Mesothelial cell of epicardium (in vitro differentiated cells): ENCODE measurements at places on chromosomes 13 and 19.

DNA sequence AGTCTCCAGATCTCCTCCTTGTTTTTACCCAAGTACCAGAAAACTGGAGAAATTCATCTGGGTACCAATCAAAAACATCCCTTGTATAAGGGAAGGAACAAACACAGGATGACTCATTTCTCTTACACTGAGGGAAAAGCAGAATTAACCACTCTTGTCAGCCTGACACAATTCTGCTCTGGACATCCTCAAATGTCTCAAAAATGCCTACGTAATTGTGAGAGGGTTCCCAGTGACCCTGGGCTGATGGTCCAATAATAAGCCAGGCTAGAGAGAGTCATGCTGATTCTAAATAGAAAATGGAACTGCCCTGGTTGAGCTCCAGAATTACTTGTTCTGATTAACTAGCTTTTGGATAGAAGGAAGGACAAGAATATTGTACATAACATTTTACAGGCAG, 14.5 kb downstream of the ZNF708 start:
- no peak for DNase-seq

DNA sequence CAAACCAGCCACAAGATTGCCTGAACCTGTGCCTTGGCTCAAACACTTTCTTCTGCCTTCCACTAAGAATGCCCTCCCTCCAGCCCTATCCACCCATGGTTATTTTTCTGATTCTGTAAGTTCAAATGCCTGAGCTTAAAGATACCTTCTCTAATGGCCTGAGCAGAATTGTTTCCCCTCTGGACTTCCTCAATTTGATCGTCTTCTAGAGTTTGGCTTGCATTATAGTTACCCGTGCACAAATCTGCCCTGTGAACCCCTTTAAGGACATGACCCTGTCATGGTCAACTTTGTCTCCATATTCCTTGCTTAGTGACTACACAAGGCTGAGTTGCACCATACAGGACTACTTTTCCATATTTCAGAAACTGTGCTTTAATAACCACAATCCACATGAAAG, 481.0 kb downstream of the FOXO1 start:
- no peak for DNase-seq

DNA sequence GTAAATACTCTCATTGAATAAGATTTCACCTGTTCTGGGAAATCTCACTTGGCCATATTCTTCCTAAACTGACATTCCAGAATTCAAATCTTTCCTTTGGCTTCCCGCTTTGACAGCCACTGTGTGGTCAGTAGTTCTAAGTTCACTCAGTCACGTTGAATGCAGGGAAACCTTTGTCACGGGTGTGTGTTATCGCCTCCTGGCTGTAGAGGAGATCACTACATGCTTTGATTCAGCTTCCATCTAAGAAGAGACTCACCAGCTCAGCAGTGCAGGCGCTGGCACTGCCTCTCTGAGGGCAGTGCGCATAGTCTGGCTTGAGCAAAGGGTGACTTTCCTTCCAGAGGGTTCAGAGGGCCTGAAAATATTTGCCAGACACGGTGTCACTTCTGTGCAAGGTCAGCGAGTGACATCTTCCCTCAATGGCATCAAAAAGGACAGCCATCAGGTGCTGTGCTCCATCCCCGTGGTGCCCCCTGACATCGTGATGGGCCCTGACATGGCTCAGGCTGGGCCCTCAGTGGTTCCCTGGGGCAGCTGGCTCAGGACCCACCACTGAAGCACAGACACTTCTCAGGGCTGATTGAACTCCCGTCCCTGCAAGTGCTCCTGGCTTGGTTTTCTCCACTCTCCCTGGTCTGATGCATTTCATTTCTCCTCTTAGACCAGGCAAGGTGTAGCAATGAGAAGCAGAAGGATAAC, 635.4 kb upstream of the ARGLU1 start:
- DNase-seq = no peak

DNA sequence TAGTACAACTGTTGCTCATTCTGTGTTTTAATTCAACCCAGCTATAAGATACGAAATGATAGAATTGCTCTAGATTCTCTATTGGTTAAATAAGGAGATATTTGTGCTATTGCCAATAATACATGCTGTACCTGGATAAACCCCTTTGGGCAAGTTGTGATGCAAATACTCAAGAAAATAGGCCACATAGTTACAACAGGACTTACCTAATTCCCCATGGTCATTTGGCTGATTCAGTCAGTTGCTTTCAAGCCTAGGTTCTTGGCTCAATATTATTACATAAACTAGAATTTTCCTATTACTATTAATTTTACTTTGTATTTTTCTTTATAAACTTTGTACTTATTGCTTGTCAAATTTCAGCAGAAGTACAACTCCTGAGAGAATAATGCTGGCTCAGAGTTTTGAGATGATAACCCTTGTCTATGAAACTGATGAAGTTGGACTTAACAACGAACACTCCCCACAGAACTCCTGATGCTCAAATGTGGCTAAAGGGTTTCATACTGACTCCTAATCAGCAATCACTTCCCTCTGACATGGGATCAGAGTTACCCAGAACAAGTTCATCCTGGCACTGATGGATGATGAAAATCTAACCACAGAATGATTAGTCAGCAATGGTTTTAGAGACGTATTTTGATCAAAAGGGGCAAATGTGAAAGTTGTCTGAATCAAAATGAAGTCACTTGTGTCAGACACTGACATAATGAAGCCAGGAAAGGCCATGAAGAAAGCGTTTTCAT, 221.1 kb downstream of the ITGBL1 start:
- no peak for DNase-seq

- no peak for DNase-seq
These were observed 76.4 kb downstream of the INSR start for GRCh38 chr19:7217861-7218260.

- DNase-seq = peak; percentile 66
These were observed 314.2 kb downstream of the DLEU7 start for GRCh38 chr13:50529154-50529882.

GRCh38 chr13:67829641-67830040, 599.5 kb upstream of the PCDH9 start:
- DNase-seq = no peak

GRCh38 chr13:55887561-55887960, 1253.2 kb upstream of the PRR20A start:
- no peak for DNase-seq

- no peak for DNase-seq
These were observed 25.4 kb upstream of the GPR12 start for GRCh38 chr13:26785838-26786630.

- DNase-seq = no peak
These were observed 48.7 kb downstream of the RFX2 start for GRCh38 chr19:6061376-6062130.

DNA sequence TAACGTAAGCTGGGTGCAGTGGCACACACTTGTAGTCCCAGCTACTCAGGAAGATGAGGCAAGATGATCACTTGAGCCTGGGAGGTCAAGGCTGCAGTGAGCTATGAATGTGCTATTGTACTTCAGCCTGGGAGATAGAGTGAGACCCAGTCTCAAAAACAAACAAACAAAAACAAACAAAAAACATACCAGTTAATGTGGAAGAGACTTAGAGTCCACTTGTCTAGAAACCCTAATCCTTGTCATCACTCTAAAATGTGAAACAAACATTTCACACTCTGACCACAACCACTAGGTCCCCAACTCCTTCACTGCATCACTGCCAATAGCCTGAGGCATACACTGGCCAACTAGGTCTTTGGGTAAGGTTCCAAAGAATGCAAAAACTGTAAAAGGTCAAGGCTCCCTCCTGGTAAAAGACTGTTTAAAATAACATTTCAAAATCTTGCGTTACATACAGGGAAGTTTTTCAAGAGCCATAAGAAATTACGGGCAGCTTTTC, 28.6 kb upstream of the CYP2B6 start:
- DNase-seq = no peak

DNA sequence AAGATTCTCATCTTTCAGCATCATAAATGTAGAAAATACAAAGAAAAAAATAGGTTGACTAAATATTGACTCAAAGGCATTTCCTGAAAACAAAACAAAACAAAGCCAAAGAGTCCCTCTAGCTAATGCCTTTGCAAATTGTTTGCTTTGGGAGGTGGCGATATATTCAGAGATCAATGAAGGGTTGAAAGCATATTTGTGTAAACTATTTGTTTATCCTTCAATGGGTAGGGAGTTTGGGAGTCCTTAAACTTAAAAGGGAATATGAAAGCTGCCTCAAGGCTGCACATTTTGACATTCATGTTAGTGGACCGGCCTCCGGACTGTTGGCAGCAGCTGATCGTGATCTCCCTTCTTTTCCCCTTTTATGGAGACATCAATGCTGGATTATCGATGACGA, 257.5 kb downstream of the ITGBL1 start:
- DNase-seq = no peak

DNA sequence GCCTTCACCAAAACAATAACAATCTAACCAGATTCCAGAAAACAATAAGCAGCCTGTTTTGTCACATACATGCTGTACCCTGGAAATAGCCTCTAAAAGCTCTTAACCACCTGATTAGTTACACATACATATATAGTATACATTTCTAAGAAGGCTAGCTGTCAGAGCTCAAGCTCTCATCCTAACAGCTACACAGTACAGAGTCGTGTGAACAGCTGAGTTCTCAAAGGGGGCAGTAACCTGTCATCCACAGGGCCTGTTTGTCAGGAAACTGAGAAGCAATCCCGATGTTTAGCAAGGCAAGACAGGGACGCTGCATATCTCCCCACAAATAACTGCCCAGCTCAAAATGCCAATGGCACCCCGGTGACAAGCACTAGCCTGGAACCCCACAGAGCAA, 56.9 kb downstream of the STK24 start:
- DNase-seq = no peak

DNA sequence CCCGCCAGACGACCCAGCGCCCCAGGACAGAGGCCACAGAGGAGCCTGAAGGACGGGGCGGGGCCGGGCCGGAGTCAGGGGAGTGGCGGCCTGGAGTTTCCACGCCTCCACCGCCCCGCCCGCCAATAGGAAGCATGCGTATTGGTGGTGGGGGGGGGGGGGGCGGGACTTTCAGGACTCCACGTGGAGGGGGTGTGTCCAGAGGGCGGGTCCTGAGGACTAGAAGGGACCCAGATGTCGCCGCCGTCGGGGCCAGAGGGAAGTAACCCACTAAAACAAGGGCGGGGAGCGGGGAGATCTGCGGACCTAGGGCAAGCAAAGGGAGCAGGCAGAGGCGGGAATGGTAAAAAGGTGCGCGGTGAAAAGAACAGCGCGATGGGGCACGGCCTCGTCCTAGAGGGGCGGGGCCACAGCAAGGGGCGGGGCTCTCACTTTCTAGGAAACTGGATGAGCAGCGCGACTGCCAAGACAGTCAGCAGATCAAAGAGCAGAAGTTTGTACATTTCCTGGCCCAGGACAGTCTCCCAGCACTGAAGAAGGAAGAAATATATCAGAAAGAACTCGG, 2.8 kb upstream of the LENG1 start:
- peak; percentile 65 for DNase-seq

DNA sequence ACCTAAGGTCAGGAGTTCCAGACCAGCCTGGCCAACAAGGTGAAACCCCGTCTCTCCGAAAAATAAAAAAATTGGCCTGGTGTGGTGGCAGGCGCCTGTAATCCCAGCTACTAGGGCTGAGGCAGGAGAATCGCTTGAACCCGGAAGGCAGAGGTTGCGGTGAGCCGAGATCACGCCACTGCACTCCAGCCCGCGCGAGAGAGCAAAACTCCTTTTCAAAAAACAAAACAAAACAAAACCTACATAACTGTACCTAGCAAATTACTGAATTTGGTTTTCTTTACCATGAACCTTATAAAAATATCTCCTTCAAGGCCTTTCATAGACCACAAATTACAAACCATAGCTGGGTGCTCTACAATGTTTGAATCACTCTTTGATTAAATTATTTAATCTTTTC, 760 bp downstream of the ZNF91 start:
- no peak for DNase-seq

GRCh38 chr19:15869109-15869555, 28.7 kb downstream of the CYP4F2 start:
- no peak for DNase-seq

GRCh38 chr13:20395061-20395916, 130.4 kb downstream of the CRYL1 start:
- no peak for DNase-seq

- DNase-seq = no peak
These were observed 149.2 kb downstream of the MIPEP start for GRCh38 chr13:23740002-23740401.

DNA sequence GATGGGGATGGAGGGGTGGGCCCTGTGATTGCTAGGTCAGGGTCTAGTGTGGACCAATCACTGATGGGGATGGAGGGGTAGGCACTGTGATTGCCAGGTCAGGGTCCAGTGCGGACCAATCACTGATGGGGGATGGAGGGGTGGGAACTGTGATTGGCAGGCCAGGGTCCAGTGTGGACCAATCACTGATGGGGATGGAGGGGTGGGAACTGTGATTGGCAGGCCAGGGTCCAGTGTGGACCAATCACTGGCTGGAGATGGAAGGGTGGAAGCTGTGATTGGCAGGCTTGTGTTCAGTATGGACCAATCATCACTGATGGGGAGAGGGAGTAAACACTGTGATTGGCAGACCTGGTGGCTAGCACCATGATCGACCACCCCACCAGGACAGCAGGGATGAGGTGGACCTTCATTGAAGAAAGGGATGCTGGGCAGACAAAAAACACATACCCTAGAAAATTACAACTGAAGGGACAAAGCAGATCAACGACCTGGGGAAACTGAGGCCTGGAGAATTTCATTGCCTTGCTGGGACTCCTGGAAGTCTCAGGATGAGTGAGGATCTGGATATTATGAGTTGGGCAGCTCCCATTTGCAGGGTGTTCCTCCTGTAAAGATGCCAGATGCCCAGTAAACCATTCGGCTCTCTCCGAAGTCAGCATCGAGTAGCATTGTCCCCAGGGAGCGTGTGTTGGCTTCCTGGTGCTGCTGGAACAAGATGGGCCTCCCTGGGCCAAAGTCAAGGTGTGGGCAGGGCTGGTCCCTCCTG, 15.5 kb downstream of the TMPRSS9 start:
- no peak for DNase-seq

- no peak for DNase-seq
These were observed 46.2 kb downstream of the CDK8 start for GRCh38 chr13:26300140-26300539.

DNA sequence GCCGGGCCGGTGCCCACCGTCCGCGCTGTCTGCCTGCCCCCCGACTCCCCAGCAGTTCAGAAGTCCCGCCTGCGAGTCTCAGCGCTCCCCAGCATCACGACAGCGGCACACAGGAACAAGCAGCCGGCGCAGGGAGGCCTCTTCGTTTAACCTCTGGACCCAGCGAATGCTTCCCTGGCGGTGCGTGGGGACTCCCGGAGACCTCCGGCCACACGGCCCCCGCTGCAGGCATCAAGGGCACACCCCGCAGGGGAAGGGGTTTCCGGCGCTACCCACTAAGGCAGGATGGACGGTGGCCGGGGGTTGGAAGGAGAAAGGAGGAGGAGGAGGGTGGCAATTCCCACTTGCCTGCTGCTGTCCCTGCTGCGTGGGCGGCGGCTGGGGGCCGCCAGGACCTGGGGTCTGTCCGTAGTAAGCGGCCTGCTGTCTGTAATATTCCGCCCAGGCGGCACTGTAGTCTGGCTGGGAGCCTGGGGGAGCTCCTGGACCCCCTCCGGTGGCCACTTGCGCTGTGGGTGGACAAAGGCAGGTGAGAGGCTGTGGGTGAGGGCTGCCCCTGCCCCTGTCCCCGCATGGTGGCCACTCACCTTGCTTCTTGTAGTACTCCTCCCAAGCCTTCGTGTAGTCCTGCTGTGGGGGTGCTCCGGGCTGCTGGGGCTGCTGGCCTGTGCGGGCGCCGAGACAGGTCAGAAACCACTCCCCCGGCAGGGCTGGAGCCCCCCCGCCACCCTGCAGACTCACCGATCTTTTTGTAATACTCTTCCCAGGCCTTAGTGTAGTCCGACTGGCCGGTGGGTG, 9.6 kb downstream of the KHSRP start:
- DNase-seq = no peak
